ENCODE measurements at places on chromosomes 5 and 9.
A peak's percentile ranks its signal among the peaks of the same experiment; 100 is the strongest.

DNA sequence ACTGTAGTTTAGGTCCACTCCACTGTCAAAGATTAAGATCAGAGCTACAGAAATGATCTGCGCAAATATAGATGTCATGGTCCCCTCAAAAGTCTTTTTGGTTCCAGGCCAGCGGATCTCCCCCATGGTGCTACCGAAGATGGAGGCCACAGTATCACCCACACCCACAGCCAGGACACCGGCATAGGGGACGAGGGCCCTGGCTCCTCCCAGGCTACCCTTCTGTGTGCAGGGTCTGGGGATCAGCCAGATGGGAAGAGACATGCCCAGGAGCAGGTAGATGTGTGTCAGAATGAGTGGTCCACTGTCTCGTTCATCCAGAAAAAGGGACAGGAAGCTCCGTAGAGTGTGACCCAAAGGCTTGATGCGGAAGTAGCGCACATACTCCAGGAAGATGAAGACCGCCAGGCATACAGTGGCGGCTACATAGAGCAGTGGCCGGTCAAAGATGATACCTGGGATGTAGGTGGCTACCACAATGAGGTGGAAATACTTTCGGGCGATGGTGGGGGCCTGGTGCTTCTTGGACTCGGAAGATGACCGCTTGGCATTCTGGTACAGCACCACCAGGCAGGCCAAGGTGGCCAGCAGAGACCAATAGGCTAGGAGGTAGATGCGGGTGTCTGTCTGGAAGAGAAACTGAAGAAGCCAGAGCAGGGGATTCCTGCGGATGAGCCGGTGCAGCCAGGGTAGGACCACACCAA, 1.5 kb downstream of the DOLK start:
- no peak for ATAC-seq

DNA sequence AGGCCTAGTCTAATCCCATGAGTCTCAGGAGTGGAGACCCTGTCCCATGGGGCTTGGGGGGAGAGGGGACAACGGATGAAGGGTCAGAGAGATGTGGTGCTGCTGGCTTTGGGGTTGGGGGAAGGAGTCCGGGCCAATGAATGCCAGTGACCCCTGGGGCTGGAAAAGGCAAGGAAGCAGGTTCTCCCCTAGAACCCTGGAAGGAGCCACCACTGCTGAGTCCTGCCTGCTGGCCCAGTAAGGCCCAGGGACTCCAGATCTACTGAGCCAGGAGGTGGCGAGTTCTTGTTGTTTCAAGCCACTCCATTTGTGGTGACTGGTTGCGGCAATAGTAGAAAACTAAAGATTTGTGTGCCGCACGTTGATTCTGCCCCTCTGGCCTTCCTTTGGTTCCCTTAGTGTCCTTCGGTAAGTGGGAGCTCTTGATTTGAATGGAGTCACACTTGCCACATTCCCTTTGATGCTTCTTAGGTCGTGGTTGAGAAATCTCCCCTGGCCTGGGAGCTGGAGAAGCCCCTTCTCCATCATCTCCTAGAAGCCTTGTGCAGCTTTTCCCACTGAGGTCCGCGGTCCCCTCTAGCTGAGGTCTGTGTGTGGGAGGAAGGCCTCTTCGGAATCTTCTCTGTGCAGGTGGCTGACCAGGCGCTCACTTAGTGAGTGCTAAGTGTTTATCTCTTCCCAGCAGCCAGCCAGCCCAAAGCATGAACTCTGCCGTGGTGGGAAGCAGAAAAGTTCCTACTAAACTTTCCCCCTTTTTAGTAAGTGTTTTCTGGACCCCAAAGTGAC, 9.0 kb downstream of the FCN1 start:
- ATAC-seq: no peak

- ATAC-seq: no peak
Measured at GRCh38 chr5:181265092-181265671, 4.2 kb upstream of the TRIM52 start.

GRCh38 chr5:16485656-16486055, 20.1 kb upstream of the ZNF622 start:
- ATAC-seq: no peak

- ATAC-seq: no peak
Measured at GRCh38 chr9:135134268-135135022, 47.0 kb downstream of the OLFM1 start.

GRCh38 chr5:149870697-149871096, 73.9 kb downstream of the PDE6A start:
- ATAC-seq: no peak

DNA sequence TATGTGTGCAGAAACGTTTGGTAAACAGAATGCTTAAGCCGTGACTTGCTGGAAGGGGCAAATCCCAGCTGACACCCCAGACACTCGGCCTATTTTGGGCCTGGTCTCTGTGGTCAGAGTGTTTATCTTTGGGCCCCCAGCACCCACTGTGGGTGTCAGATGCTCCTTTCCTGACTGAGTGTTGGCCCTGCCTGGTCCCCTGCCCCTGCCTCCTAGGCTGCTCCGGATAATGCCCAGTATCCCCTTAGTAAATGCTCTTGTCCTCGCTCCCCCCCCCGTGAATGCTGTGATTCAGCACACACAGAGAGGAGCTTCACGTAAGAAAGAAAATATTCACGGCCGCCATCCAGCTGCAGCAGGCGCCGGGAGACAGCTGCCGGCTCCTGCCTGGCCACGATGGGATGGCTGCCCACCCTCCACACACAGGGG, 11.3 kb upstream of the ANGPTL2 start:
- no peak for ATAC-seq

GRCh38 chr9:6844267-6844666, 86.5 kb downstream of the KDM4C start:
- no peak for ATAC-seq

DNA sequence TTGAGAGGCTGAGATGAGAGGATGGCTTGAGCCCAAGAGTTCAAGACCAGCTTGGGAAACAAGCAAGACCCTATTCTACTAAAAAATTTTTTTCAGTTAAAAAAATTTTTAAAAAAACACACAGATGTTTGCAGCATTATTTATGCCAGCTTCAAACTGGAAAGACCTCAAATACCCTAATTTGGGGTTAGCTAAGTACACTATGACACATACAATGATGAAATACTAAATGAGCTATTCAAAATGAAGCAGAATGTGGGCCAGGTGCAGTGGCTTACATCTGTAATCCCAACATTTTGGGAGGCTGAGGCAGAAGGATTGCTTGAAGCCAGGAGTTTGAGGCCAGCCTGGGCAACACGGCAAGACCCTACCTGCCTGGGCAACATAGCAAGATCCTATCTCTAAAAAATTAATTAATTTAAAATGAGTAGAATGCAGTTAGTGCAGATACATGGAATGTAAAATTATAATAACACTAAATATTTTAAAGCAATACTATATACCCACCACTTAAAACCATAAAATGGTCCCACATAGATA, 44.9 kb downstream of the LHFPL2 start:
- ATAC-seq: no peak

- peak; percentile 72 for ATAC-seq
Measured at GRCh38 chr5:138543730-138544104, 681 bp upstream of the ETF1 start.

- no peak for ATAC-seq
Measured at GRCh38 chr5:2276101-2276500, 393.4 kb upstream of the IRX4 start.

DNA sequence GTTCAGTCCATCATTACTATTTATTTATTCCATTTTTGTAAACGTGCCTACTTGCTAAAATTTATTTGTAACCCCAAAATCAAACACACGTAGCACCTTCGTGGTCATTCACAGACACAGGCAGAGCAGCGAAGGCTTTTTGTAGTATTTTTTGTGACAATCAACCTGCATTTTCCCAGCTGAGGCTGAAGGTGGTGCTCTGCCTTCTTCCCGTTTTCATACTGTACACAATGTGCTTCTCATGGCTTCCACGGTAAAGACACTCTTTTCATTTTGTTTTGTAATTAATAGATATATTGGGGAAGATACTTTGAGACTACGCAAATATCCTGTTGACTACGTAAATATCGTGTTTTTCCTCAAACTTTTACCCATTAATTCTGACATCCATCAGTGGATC, 19.4 kb downstream of the DAP start:
- no peak for ATAC-seq

DNA sequence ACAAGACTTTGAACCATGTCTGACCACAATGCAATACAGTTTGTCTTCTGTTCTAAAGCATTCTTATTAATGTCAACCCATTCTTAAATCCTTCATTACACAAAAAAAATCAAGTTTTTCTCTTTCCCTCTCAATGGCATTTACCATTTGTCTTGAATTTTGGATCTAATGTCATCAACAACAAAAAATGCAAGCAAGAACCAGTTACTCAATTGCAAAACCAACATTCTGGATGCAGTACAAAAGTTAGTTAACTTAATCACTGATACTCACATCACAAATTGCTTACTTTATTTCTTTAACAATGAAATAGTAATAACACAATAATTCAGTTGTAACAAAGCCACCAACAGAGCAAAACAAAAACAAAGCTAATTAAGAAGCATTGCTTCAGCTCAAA, 6.0 kb downstream of the C9orf40 start:
- ATAC-seq: no peak

GRCh38 chr9:97755618-97756267, 58.6 kb upstream of the XPA start:
- no peak for ATAC-seq

DNA sequence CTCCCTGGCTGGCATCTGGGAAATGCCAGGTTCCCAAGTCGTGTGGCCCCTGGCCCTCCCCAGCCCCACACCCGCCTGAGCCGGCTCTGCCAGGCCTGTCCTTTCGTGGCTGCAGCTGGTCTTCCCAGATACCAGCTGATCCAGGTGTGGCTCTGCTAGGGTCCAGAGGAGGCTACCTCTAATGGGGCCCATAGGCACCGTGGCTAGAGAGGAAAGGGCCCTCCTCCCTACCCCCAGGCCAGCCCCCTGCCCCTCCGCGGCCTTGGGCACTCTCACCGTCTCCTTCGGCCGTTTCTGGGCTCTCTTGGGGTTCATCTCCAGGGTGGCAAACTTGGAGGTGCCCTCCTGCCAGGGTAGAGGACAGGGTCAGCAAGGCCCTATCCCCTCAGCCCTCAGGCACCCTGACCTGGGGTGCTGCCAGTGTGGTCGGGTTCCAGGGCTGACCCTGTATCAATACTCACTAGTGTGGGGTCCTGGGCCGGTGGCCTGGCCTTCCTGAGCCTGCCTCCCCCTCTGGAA, 17.0 kb downstream of the RALGDS start:
- ATAC-seq: no peak

DNA sequence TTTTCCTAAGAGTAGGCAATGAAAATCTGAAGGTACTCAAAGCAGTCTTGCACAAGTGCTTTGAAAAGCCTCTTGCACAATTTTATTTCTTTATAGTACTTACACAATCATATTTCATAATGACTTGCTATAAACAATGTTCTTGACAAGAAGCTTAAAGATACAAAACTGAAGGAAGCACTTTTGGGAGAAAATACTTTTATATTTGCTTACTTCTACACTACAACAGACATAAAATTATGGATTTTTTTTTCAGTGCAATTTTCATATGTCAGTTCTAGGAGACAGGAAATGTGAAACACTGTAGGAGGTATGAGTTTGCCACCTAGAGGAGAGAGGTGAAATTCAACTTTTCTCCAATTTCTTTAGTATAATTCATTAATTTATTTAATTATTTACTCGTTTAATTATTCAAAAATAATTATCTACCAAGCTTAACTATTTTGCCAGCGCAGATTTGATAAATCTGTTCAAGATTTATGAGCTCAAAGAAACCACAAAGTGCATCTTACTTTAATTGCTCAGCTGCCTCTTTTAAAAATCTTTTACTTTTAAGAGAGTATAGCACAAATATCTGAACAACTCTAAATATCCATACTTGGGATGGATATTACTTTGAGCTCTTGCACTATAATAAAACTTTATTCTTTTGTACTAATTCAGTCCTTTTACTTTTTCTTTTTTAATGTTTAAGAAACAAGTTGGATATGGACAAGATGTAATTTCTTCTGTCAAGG, 29.0 kb upstream of the CDKN2B start:
- no peak for ATAC-seq

DNA sequence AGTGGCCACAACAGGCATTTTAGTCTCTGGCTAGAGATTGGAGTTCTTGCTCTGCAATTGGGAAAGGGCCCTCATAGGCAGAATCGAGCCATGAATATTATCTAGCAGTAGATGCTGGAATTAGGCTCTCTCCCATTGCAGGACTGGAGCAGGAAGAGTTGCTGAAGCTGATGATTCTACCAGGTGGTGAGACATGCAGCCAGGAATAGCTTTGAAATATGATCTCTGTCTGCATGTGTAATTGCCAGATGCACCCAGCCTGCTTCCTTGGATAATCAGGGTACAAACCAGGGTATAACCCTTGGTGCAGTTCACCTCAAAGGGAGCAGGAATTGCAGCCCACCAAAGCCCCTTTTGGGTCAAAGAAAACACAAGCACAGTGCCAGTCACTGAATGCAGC, 211.4 kb upstream of the FTMT start:
- ATAC-seq: no peak

DNA sequence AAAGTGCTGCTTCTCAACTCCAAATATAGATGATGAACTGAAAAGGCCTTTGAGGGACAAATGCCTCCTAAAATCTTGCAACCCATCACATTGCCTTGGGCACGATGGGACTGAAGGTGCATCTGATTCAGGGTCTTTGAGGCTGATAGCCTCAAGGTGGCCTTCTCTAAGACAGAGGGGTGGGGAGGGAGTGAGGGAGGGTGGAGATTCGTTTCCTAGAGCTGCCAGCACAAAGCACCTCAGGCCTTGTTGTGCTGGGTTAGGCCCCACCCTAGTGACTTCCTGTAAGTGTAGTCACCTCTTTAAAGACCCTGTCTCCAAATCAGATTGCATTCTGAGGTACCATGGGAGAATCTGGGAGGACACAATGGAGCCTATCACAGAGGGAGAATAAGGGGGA, 57.1 kb downstream of the BARX1 start:
- ATAC-seq: no peak

- ATAC-seq: peak; percentile 93
Measured at GRCh38 chr5:59790376-59790775, 103.2 kb downstream of the PDE4D start.
